ENCODE measurements at places on chromosomes 3 and 15.

DNA sequence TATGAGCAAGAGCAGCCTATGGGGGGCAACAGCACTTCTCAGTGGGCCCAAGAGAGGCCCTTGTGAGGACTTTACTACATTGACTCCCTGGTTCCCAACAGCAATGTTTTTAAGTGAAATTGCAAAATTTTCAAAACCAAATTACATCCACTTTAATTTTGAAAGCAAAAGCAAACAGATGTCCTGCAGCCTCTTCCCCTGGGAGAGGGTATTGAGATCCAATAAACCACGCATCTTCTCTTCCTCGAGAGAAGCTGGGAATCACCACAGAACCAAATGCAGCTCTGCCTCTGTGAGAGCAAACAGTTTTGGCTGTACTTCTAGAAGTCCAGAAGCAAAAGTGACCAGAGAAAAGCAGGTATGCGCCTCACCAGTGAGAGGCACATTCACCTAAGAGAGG, 25.2 kb downstream of the NMNAT3 start:
- DNase-seq = no peak

DNA sequence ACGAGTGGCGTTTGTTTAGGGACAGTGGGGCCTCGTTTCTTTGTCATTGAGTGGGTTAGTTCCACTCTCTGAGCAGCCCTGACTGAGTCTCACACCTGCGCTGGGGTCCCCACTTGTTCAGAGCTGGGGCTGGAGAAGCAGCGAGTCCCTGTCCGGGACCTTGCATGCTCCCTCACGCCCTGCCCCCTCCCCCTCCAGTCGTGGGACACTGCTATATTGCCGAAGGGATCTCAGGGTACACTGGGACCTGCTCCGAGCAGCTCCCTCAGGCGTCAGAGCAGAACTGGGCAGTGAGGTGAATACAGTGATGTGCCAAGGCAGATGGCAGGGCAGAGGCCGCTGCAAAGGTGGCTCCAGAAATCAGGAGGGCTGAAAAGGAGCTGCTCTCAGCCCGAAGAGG, 59.9 kb upstream of the KLF13 start:
- no peak for DNase-seq

DNA sequence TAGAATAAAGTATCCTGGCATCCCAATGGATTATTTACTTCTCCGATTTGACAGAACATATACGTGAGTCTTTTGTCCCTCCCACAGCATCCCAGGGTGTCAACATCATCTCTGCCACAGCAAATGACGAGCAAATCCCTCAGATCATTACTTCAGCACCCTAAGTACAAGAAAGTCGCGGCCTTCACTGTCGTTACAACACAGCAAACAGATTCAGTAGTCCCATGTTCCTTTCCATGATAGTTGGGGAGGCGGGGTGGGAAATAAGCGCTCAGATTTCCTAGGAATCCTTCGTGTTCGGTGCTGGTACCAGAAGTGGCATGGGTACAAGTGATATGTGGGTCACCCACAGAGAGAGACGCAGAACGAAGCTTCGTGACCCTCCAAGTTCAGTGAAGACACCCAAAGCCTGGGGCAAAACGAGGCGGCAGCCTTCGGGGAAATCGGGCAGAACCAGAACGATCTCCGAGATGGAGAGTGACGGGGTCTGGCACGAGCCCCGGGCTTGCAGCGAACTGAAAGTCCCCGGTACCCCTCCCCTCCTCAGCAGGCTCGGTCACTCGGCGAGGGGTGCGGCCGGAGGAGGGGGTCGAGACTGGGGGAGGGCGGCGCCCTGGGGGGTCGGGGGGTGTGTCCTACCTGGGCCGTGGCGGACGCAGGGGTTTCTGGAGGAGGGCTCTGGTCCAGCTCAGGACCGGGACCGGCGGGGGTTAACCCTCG, 619 bp downstream of the TTBK2 start:
- DNase-seq = peak; percentile 46

DNA sequence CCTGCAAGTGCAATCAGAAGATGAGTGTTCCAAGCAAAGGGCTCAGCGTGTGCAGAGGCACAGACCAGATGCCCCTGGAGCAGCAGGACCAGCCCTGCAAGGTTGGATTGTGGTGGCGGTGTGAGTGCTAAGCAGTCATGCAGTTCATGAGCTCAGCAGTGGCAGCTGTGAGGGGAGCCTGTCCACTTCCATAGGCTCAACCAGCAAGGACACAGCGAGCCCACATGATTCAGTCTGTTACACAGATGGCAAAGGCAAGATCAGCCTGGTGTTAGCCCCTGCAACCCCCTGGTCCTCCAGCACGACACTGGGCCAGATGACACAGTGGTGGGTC, 95.9 kb upstream of the PRR23E start:
- DNase-seq = no peak

DNA sequence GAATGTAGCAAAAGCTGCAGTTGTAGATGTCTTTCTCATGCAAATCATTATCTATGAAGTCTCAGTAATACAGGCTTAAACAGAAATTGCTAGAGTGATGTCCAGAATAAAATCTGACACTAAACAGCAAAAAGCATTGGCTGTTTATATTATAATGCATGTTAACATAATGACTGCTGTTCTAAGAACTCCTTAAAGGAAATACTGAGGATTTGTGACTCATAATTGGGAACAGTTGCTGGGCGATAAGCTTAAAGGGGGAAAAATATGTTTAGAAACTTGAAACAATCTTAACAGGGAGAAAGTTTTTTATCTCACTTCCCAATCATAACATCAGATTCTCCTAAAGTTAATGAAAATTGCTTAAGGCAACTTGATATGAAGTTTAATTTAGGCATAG, 17.5 kb downstream of the TIPARP start:
- no peak for DNase-seq

DNA sequence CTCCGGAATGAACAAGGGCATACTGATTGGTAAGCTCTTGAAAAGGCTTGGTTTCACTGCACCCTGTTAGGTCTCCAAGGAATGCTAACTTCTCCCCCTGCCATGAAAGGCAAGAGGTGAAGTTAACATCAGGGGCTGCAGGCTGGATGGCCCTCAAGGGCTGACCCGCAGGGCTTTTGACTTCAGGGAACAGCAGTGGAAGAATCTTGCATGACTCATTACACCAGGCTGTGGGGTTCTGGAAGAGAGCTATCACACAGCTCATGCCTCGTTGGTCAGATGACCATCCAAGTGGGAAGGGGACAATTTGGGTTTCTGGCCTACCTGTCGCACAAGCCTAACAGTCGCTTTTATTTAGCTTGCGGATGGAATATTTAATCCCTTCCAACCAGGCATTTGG, 23.6 kb upstream of the ATG7 start:
- DNase-seq = no peak

- peak; percentile 28 for DNase-seq
Observed at GRCh38 chr3:113831103-113831355, 7.6 kb upstream of the GRAMD1C start.

- DNase-seq = no peak
Observed at GRCh38 chr3:16936233-16936632, 51.5 kb downstream of the PLCL2 start.

- DNase-seq = no peak
Observed at GRCh38 chr3:52095990-52096775, 39.8 kb upstream of the DUSP7 start.
